Urothelium cell line (cell line): ENCODE measurements at places on chromosomes 7 and 10.

DNA sequence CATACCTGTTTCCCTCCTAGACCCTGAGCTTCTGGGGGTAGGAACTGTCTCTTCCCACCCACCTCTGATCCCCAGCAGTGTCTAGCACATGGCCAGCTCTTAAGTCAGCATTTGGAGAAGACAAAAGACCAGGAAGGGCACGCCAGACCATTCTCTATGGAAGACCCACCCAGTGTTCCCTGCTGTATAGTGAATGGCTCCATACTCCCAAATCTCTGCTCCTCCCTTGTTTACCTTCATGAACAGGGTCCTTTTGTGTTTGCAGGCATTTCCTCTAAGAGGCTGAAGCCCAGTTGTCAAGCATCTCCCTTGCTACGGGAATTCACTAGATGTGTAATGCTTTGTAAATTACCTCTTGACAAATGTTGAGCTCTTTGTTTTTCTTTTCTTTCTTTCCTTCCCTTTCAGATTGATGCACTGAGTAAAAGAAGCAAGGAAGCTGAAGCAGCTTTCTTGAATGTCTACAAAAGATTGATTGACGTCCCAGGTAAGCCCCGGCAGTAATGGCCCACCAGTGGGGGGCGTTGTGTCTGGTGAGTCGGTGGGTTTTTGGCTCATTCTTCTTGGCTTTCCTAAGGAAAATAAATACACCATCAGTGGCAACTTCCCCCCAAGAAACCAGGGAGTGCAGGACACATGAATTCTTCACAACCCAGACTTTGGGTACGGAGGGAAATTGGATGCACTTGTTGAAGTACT, 216.6 kb upstream of the SH2B2 start:
- DNase-seq: no peak

DNA sequence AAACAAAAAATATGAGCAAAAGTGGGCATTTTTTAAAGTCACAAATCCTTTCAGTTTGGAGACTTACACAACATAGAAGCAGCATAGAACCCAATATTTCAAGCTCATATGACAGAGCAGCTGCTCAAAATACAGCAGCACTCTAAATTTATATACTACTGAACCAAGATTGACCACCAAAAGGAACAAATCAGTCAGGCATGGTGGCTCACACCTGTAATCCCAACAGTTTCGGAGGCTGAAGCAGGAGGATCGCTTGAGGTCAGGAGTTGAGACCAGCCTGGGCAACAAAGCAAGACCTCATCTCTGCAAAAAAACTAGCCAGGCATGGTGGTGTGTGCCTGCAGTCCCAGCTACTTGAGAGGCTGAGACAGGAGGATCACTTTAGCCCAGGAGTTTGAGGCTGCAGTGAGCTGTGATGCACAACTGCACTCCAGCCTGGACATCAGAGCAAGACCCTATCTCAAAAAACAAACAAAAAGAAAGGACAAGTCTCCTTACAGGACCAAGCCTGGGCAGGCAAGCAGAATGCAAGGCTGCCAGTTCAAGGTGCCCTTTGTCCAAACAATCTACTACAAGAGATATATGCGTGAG, 40.0 kb downstream of the PARD3 start:
- no peak for DNase-seq

- no peak for DNase-seq
Observed at GRCh38 chr10:59793919-59794318, 40.7 kb upstream of the MRLN start.

GRCh38 chr10:1957057-1957456, 219.7 kb upstream of the ADARB2 start:
- DNase-seq: no peak

DNA sequence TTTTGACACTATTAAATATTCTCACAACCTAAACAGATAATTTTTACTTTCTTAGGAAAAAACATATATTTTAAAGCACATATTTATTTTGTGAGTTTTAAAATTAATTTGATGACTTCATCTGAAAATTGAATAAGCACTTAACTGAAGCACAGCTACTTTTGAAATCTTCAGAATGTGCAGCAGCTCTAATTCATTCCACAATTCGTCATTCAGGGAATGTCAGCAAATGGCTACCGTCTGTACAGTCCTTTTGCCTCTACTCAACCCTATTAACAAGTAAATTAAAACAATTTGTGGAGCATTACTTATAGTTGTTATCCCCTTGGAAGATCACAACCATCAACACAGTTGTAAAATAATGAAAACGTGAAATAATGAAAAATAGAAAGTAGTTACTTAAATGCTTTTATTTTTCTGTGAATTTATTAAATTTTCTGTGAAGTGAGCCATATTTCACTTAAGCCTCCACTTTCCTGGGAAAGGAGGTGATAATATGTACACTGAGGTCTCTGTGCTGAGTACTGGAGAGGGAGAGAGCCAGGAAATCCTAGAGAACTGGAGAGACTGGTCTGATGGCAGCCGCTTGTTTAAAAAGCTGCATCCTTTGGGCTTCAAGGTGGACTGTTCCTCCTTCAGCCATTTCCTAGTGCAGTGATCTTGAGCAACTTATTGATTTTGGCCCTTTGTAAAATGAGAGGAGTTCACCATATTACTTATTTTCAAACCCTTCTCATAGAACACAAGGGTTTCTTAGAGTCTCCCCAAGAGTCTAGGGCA, 70.6 kb downstream of the REEP3 start:
- DNase-seq: no peak
